ENCODE measurements at places on chromosomes 16 and 17.

DNA sequence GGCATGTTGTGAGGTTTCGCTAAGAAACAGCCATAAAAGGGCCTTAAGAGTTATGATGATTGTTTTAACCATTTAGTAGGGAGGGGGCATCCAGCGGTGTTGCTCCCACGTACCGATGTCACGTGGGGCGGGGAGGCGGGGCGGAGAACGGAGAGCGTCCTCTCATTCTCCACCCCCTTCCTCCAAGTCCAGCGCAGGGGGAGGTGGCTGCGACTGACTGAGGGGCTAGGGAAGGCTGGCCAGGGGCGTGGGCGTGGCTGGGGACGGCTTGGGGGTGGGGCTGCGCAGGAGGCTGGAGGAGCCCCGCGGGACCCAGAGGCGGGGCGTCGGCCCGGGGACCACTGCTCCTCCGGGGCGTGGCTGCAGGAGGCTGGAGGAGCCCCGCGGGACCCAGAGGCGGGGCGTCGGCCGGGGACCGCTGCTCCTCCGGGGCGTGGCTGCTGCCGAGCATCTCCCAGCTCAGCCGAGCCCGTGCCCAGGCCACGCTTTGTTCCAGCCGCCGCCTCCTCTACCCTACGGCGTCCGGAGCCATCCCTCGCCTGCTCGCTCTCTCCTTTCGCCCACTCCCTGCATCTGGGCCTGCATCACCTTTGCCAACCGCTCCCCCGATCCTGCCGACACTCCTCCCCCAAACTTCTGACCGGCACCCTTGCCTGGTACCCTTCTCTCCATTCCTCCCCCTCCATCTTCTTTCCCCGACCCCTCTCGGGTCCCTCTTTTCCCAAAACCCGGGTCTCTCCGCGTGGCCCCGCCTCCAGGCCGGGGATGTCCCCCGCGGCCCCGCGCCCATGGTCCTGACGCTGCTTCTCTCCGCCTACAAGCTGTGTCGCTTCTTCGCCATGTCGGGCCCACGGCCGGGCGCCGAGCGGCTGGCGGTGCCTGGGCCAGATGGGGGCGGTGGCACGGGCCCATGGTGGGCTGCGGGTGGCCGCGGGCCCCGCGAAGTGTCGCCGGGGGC, at the start of gene SARM1:
Gene SARM1, plus strand, starts transcription at position 450 of the 958 bp plus-strand sequence. Its CDS starts 339 bp downstream, at position 789.
- peak; percentile 96 for DNase-seq

- no peak for DNase-seq
Observed at GRCh38 chr17:81453712-81454111, 58.5 kb downstream of the BAHCC1 start.

DNA sequence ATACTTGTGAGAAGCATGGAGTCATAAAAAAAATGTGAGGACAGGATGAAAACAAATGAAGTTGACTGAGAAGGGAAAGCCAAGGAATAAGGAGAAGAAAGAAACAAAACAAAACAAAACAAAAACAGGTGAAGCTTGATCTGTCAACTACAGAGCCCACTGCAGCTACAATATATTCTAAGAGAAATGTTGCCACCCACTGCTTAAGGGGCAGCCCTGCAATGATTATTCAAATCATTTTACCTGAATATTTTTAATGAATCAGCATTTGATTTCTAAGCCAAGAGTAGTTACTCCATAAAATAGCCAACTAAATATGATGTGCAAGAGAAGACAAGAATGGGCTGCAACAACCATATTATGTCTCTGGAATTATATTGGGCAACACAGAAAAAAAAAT, 252.0 kb upstream of the KIF2B start:
- DNase-seq = no peak

- DNase-seq = peak; percentile 35
Observed at GRCh38 chr16:62298600-62298999, 262.4 kb upstream of the CDH8 start.

All from astrocyte of the hippocampus (primary cell).